ENCODE measurements at places on chromosomes 2 and 18.
A peak's percentile ranks its signal among the peaks of the same experiment; 100 is the strongest.

DNA sequence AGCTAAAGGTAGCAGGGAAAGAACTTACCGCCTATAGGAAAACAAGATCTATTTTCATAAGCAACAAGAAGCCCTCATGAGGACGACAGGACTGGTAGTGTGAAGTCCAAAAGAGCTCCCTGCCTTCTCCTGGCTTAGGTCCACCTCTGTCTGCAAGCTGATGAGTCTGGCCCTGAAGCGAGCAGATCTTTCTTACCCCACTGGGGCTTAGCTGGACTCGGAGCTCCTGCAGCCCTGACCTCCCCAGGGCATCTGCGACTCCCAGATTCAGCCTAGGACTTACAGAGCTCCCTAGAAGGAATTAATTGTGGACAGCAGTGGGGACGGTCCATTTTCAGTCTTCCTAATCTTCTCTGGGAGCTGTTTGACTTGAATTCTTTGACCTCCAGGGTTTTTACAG, 53.7 kb downstream of the MCFD2 start:
- DNase-seq = peak; percentile 46

DNA sequence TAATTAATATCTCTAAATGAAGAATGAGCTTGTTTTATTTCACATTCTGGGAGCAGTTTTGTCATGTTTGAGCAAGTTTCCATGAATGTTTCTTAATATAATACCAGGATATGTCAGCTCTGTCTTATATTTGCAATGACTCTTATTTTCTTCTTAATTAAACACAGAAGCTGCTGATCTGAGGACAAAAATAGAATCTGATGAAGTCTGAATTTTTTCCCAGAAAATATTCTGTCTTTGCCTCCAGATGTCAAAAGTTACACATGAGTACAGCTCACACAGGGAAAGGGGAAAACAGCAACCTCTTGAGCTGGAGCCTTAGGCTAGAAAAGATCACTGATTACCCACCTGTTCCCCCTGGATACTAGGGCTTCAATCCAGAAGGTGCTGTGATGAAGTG, 606.6 kb upstream of the SYT4 start:
- peak; percentile 8 for DNase-seq

DNA sequence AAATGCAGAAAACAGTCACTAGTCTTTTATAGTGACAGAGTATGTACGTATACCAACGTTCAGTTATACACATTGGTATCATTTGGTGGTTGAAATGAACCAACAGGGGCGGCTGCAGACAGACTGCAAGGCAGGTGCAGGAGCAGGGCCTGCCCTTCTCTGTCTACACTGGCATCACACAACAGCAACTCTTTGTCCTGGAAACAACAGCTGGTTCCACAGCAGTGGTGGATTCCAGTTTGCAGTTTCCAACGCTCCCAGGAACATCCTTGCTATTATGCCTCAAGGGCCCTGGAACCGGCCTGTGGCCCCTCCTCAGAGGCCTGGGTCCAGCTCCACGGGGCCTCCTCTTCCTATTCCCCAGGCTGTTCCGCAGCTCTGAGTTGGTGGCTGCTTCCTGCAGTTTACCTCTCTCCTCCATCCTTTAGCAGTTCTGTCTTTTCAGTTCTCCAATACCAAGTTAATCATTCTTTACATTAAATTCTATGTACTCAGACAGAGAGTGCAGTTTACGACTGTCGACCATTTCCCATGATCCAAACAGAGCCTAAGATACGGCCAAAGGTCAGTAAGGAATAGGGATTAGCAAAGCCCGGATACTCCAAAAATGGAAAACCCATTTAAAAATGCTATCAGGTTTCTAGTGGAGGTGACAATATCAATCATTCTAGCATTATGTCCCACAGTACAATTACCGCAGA, 87.8 kb downstream of the NOL10 start:
- no peak for DNase-seq

- DNase-seq = no peak
These were observed 404.4 kb upstream of the SOX11 start for GRCh38 chr2:5287558-5288334.

DNA sequence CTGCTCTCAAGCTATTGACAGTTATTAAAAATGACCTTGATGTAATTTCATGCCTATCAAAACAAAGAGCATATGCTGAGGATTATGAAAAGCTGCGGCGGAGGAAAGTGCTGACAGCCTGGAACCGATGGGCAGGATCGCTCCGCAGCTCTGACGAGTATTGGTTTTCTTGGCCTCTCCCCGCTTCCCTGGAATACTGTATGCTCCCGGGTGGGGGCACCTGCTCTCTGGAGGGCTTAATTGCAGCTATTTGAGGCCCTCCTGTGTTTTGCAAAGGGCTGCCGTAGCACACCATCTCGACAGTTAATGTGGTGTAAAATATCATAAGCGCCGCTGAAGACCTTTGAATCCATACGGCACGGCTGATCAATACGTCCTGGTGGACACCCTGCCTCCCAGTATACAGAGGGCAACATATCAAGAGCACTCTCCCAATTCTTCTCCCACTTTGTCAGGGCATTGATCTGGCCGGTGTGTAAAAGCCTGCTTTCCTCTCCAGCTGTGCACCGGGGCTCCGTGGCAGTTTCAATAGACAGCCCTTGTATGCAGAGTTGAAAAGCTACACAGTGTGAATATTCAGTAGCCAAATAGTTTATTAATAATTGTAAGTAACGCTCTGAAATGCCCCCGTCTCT, 662.4 kb downstream of the GALR1 start:
- no peak for DNase-seq

Measured in GM23248 (cell line).